ENCODE measurements at places on chromosomes 5 and 9.

- DNase-seq = peak; percentile 3
Observed at GRCh38 chr9:123509646-123510045, 153.6 kb downstream of the CRB2 start.

- DNase-seq = no peak
Observed at GRCh38 chr5:118044169-118044568, 944.2 kb downstream of the DTWD2 start.

DNA sequence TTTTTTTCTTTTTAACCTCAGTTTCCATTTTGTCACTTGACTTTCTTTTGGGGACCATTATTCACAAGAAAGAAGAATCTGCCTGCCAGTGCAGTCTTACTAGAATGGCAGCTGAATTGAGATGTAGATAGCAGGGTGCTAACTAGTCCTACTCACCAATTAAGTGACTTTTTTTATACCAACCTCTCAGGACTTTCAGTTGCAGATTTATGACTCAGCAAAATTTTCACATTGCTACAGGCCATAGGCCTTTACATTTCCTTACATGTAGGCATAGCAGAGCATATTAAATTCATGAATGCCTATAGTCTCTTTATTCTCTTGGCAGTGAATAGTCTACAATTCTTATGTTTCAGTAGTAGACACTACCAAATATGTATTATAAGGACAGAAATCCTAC, 54.0 kb upstream of the FKTN start:
- peak; percentile 40 for DNase-seq

GRCh38 chr9:26523577-26523976, 369.0 kb downstream of the CAAP1 start:
- DNase-seq = no peak

DNA sequence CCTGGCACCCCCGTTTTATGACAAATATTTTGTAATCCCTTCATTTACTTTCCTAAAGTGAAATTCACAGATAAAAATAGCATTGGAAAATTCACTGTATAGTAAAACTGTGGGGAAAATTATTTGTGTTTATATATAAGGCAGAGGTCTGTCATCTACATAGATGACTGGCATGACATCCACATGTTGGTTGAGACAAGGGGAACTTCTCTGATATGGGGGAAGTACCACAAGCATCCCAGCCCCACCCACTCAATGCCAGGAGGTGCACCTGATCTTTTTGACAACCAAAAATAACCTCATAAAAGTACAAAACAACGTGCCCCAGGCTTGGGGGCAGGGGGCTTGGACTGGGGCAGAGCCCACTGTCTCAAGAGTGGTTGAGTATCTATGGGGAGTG, 6.3 kb upstream of the TDRD7 start:
- DNase-seq = no peak

GRCh38 chr9:73173557-73174329, 22.1 kb downstream of the ANXA1 start:
- DNase-seq = no peak

- peak; percentile 7 for DNase-seq
Observed at GRCh38 chr9:83220730-83221129, 157.8 kb upstream of the RASEF start.

DNA sequence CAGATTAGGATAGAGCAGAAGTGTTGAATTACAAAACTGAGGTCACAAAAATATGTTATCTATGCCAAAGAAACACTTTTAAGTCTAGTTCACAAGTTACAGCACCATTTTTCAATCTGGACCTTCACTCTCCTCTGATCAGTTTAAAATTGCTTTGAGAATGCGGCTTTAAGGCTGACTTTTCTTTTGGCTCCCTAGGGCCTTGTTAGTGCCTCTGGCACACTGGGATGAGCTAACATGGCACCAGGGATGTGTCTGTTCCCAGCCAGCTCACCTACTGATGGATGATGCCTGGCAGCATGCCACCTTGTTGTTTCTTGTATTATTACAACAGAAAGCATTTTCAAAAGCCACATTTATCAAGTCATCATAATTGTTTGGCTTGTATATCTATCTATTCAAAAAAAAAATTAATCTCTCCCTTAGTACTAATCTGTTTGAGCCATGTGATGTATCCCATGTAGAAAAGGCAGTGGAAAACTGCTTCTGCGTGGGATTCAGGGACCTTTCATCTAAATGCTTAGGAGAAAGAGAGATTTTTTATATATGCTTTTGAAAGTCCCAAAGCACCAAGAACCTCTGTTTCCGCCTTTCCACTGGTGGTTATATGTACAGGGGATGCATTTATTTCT, 46.6 kb downstream of the ADAMTSL1 start:
- no peak for DNase-seq

GRCh38 chr9:78325343-78325742, 28.4 kb downstream of the PSAT1 start:
- DNase-seq = peak; percentile 81

- peak; percentile 63 for DNase-seq
Observed at GRCh38 chr5:91641730-91642350, 258.7 kb upstream of the ARRDC3 start.

- DNase-seq = peak; percentile 88
Observed at GRCh38 chr5:82641331-82642003, 363.3 kb upstream of the RPS23 start.

DNA sequence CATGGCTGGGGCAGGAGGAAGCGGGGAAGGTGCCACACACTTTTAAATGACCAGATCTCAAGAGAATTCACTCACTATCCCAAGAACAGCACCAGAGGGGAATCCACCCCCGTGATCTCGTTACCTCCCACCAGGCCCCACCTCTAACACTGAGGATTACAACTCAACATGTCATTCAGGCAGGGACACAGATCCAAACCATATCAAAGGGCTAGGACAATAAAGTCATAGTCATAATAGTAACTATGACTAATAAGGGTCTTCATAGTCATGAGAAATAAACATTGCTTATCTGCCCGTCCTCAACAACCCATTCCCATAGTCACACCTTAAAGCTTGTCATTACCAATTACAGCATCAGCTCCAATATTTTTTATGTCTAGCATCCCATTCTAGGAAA, 65.3 kb upstream of the SMC2 start:
- DNase-seq = no peak

- DNase-seq = no peak
Observed at GRCh38 chr5:35819668-35820067, 37.0 kb upstream of the IL7R start.

DNA sequence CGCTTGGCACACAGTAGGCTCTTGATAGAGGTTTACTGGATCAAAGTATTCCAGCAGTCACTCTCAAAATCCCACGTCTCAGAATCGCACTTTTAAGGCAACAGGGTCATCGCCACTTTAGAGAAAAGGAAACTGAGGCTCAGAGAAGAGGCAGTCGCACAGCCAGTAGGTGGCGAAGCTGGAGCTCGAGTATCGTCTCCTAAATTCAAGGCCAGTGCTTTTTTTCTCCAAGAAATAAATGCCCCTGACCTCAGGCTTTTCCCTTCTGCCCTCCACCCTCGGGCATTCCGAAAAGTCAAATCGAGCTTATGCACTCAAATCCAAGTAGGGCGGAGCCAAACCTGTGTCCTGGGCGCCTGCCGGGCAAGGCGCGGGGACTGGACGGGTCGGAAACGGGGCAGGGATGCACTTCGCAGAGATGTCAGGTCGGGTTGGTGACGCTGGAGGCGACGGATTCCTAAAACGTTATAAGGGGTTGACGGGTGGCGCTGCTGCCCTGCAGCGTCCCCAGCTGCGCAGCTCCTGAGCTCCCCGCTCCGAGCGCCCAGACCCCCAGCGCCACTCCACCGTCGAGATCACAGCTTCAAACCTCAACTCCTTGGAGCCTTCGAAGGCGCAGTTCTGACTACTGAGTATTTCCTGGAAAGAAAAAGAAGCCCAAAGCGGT, 4.7 kb upstream of the FOXB2 start:
- no peak for DNase-seq

DNA sequence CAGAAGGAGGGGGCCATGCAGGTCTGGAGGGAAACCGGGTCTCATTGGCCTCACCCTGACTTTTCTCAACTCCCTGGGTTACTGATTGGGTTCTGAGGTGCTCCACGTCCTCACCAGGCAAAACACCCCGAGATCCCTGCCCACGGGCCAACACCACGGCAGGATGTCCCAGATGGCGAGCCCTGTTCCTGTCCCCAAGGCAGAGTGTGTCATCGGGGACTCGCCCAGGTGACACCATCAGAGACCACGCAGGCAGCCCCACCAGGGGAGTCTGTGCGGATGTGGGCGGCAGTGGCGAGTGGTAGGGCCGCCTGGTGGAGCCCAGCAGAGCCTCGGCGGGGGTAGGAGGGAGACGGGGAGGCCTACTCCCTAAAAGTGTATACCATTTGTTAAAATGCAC, 59.0 kb upstream of the UBAC1 start:
- no peak for DNase-seq

DNA sequence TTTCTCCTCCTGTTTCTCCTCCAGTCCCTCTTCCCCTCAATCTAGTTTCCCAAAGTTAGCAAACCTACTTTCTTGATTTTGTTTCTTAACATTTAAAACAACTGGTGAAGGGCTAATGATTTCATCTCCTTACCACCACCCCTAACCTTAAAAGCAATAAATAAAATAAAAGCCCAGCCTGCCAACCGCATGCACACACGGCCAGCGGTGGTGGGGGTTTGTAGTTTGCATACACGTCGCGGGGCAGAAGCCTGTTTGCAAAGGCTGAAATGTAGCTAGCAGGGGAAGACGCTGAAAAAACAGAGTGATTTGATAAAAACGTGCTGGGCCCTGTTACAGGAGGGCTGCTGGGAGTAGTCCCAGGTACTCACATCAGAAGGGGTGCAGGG, 1.9 kb upstream of the DMRT2 start:
- no peak for DNase-seq

DNA sequence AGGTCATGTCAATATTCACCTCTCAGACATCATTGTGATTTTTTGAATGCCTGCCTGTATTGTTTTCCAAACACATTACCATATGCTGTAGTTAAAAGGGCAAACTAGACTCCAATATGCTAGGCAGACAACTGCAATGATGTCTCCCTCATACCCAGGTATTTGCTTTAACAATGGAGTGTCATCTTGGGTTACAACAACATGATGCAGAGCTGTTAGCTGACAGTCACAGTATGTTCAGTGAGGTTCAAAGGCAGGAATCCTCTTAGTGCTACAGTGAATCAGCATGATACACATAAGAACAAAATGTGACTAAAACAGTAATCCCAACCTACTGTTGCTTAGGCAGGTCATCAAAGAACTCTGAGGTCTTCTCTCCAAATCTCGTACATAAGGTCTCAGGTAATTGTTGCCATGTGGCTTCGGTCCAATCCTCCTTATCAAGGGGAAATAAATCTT, 24.0 kb downstream of the OR1J1 start:
- DNase-seq = no peak

DNA sequence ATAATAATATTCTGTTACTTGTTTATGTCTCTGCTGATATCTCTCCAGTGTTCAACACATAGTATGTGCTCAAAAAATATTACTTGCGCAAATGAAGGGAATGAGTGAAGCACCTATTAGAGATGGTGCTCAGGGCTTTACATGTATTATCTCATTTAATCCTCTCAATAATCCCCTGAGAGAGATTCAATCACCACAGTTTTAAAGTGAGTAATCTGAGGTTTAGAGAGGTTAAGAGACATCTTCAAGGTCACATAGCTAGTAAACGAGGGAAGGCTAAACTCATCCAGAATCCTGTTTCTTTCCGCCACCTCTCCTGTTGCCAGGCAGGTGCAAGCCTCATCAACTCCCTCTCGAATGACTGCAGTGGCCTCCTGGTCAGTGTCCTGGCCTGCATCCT, 82.0 kb downstream of the UGCG start:
- DNase-seq = peak; percentile 84

DNA sequence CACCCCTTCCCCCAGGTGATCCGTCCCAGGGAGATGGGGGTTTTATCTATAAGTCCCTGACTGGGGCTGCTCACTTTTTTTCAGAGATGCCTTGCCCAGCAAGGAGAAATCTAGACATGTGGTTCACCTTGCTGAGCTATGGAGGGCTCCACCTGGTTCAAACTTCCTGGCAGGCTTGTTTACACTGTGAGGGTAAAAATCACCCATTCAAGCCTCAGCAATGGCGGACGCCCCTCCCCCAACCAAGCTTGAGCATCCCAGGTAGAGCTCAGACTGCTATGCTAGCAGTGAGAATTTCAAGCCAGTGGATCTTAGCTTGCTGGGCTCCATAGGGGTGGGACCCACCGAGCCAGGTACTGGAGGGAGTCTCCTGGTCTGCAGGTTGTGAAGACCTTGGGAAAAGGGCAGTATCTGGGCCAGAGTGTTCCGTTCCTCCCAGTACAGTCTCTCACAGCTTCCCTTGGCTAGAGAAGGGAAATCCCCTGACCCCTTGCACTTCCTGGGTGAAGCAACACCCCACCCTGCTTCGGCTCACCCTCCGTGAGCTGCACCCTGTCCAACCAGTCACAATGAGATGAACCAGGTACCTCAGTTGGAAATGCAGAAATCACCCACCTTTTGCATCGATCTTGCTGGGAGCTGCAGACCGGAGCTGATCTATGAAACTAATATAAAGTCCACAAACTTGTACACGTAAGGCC, 231.7 kb downstream of the CTNND2 start:
- DNase-seq = no peak

DNA sequence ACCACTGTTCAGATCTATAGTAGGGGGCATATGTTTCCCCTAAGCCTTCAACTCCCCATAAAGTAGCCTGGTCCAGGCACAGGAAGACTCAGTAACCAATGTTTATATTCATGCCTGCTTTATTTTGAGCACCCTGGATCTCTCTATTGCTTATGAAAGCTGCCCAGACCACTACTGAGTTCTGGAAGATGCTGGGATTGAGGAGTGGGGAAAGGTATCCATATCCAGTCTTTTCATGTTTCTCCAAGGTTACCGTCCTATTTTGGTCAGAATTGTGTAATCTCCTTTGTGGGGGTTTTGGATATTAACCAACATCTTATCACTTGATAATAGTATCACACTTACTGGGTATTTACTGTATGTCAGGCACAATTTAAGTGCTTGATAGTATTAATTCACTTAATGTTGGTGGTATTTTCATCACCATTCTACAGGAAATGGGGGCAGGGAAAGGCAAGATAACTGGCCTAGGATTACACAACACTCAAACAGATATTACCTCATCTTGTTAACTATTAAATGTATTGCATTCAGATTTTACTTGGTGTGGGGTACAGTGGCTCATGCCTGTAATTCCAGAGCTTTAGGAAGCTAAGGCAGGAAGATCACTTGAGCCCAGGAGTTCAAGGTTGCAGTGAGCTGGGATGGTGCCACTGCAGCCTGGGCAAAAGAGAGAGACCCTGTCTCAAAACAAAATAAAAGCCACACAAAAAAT, 36.3 kb downstream of the RUSC2 start:
- peak; percentile 85 for DNase-seq

DNA sequence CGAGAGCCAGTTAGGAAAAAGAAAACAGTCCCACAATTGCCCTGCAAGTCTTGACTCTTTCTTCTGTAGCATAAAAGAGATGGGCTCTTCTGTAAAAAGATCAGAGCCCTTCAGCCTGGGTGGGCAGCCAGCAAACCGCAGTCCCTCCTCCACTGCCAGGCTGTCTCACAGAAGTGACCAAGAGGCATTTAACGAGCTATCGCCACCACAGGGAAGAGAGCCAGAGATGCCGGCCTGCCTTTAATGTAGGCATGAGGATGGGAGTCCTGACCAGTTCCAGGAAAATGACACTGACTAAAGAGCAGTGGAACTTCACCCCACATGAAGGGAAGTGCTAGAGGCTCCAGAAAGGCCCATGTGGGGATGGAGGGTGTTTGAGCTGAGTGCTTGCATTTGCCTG, 264.6 kb downstream of the NDUFS4 start:
- no peak for DNase-seq

Data from fibroblast of villous mesenchyme (primary cell).